Bone marrow (tissue), 2 donors: ENCODE measurements at places on chromosomes 5 and 9.

DNA sequence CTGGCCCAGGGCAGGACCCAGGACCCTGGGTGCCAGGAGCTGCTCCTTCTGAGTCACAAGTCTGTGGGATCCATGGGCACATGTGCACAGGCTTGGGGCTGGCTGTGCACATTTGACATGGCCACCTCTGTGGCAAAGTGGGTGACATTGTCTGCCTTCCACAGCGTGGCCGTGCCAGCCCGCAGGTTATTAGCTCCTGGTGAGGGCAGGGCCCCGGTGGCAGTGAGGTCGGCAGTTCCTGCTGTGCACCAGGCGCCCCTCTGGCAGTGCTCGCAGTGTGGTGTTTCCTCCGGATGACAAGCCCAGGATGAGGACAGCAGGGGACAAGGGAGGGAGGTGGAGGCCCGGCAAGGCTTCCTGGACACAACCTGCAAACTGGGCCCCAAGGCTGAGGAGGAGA lies 60.5 kb downstream of the OLFM1 start:
- no peak for DNase-seq

DNA sequence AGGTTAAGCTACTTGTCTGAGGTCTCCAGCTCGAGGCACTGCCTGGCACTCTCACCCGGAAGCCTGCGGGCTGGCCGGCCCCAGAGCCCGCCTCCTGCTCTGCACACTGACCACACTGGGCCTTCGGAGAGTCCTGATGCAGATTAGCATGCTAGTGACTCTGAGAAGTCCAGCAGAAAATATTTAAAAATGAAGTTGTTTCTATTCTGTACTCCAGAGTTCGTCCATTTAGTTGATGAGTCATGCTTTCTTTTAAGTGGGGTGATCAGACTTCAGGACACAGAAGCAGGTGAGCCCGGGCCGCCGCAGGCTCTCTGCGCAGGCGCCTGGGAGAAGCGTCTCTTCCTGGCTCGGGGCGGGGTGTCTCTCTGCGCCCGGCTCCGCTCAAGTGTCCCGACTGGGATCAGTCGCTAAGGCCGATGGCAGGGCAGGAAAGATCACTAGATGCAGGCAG lies 32.5 kb downstream of the FAM240B start:
- DNase-seq: no peak

GRCh38 chr9:22529426-22530199 lies 83.0 kb downstream of the DMRTA1 start:
- no peak for DNase-seq

DNA sequence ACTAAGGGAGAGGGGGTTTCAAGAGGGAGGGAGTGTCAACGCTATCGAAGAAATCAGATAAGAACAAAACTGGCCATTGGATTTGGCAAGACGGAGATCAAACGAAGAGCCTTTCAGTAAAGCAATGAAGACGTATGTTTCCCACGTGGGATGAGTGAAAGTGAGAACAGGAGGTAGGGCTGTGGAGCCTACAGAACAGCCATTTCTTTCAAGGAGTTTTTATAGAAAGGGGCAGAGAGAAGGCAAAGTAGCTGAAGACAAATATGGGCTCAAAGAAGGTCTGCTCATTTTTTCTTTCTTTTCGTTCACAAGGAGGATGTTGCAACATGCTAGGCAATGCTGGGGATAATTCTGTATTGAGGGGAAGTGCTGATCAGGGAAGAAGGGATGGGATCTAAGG lies 98.3 kb downstream of the SUSD1 start:
- DNase-seq: no peak

DNA sequence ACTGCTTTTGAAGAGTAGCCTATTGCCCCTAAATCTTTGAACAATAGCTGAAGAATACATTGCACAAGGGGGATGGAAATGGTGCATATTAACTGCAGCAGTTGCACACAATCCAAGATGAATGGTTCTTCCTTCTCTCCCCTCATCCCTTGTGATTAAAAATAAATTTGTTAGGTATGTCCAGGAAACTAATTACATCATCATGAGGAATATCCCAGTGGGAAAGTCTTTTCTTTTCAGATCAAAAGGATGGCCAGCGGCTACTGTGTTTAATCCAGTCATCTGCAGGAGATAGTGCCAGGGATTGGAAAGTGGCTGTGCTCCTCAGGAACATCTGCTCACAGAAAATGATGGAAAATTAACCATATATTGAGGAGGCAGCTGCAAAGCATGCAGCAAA lies 508.4 kb upstream of the SEMA6A start:
- no peak for DNase-seq

- no peak for DNase-seq
These were observed 597 bp downstream of the NFIL3 start for GRCh38 chr9:91422758-91423711.

- no peak for DNase-seq
These were observed 18.5 kb downstream of the CD180 start for GRCh38 chr5:67178085-67178484.

GRCh38 chr5:132221781-132222648 lies 5.6 kb downstream of the P4HA2 start:
- no peak for DNase-seq

DNA sequence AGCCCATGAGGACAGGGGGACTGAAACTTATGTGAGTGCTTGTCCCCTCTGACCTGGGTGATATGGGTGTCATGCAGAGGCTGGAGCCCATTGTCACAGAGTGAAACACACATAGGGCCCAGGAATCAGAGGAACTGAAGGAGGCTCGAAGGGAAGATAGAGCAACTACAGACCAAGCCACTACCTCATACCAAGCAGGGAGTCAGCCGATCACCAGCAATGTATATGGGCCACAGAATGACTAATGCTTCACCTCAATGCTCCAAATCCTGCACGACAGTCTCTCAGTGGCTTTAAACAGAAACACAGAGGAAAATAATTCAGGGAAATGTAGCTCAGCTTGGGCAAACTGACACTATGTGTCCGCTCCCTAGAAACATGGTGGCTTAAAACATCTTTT lies 8.9 kb upstream of the FBXW11 start:
- DNase-seq: no peak

- peak; percentile 4 for DNase-seq
These were observed 20.8 kb downstream of the OBP2B start for GRCh38 chr9:133188006-133188842.

- no peak for DNase-seq
These were observed 541.2 kb downstream of the CDH10 start for GRCh38 chr5:24103451-24104023.

DNA sequence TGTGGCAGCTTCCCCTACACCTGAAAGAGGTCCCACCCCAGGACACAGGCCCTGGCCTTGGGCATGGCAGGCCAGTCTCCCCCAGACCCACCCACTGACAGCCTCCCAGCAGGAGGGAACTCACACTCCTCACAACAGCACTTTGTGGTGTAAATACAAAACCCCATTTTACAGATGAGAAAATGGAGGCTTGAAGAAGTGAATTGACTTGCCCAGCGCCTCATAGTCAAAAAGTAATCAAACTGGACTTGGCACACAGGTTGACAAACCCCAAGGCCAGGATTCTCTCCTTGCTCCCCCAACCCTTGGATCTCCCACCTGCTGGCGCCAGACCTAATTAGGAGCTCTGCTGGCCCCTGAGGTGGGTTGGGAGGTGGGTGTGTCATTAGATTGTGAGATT lies 29.2 kb upstream of the NEK6 start:
- no peak for DNase-seq

DNA sequence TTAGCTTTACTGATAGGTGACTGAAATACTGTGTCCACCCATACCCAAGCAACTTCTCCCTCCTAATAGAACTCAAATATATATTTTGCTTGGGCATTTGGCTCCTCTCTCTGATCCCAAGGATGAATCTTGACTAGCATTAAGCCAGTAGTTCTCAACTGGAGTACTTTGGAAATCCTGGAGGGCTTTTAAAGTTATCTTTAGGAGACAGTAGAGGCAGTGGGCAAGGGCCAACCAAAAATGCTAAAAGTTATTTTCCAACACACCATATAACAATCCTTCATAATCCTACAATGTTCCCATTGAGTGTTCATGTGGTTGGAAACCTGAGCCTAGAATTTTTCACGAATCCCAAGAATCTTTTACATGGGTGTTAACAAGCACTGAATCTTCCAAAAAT lies 11.1 kb upstream of the ETF1 start:
- no peak for DNase-seq

- DNase-seq: no peak
These were observed 723.7 kb upstream of the ARRDC3 start for GRCh38 chr5:92106808-92107207.

- DNase-seq: no peak
These were observed 53.2 kb downstream of the HRH2 start for GRCh38 chr5:175711031-175711430.

- no peak for DNase-seq
These were observed 43.0 kb downstream of the MARCHF3 start for GRCh38 chr5:126987271-126987899.

GRCh38 chr5:121380066-121380465 lies 471.6 kb upstream of the FTMT start:
- no peak for DNase-seq

DNA sequence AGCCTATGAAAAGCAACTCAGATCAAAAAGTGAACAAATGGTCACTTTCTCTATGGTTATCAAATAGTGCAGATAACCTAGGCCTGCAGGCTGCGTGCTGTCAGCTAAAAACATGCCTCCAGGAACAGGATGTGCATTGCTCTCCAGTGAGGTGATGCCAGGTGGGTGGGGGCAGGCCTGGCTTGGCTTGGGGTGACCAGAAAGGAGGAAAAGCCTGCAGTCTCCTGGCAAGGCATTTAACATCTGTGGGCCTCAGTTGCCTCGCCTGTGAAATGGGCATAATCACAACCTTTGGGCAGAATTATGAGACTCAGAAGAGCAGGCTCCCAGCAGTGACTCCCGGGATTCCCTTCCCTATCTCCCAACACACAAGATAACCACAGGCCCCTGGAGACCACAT lies 135.9 kb downstream of the COL23A1 start:
- no peak for DNase-seq

DNA sequence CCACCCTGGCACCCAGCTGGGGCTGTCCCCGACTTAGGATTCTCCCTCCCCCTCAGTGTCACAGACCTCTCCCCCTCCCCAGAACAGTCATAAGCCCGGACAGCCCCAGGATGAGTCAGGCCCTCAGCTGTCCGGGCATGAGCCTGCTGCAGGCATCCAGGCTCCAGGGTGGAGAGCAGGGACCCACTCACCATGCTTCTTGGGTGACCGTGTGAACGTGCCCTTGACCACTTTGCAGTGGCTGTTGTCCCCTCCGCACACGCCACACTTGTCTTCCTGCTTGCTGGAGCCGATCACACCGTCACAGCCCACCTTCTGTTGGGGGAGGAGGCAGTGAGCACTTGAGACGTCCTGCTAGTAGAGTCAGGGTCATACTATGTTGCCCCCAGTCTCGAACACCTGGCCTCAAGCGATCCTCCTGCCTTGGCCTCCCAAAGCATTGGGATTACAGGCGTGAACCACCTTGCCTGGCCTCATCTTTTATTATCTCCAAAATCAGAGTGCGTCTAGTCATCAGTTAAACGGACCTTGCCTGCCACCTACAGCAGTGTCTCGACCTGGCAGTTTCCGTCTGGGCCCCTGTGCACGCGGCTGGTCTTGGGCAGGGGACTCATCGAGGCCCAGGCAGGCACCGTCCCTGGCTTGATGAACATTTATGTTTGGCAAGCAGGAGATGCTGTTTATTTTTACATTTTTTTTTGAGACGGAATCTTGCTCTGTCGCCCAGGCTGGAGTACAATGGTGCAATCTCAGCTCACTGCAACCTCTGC lies 72.6 kb downstream of the ZNF354C start:
- DNase-seq: no peak

DNA sequence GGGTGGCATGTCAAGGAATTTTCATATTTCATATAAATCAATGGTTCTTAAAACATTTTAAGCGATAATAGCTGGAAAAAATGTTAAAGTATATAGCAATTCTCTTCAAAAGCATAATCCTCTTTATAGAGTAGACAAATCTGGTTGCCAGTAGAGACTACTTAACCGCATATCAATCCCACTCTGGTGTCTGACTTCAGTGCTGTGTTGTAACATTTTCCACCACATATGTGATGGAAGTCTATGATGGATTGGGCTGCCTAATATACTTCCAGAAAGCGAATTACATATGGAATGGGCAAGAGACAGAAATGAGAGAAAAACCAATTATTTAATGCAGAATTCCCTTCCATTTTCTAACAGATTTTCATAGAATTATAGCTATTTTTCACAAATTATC lies 54.3 kb downstream of the FBN2 start:
- no peak for DNase-seq

- DNase-seq: no peak
These were observed 339.2 kb downstream of the ADAMTS6 start for GRCh38 chr5:65142511-65143011.

- no peak for DNase-seq
These were observed 15.3 kb downstream of the IL5 start for GRCh38 chr5:132528021-132528420.
